HCT116 (cell line): ENCODE measurements at places on chromosomes 5 and 9.

DNA sequence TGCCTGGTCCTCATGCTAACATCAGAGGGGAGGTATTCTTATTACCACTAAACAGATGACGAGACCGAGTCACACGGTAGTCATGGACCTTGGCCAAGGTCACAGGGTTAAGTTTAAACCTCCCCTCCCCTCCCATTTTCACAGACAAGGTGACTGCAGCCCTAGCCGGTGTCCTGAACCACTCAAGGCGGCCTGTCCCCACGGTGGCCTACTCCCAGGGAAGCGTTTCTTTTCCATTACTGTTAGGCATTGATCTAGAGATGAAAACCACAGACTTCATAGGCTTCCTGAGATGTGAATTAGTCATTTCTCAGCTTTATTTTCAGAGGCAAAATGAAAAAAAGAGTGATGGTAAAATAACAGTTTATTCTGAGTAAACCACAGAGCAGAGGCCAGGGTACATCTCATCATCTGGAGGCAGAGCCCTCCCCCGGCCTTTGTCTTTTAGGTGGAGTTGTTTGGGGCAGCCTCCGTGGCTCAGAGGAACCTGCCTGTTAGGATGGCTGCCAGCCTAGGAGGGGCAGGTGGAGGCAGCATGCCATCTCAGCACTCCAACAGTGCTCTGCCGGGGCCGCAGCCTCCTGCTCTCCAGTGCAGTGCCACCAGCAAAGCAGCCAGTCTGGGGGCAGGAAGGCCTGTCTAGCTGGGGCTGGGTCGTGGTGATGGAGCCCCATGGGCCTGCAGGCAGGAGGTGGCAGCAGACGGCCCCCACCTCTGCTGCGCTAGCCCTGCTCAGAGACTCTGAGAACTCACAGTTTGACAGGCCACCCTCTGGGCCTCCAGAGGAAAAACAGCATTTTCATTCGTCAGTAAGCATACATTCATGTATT, 71.2 kb downstream of the RAPGEF1 start:
- no peaks in the 10 kb centered on the region for H3K36me3 ChIP-seq
- DNase-seq, result no peak
- H3K4me1 ChIP-seq, result peaks cover 15% of the 10 kb centered on the region
- H3K4me3 ChIP-seq, result no peak overlapping the region
- H3K27ac ChIP-seq, result peak overlapping the region; percentile 3
- H3K27me3 ChIP-seq, result no peaks in the 10 kb centered on the region

- no peak overlapping the region for H3K27ac ChIP-seq
- no peaks in the 10 kb centered on the region for H3K4me1 ChIP-seq
- no peak for DNase-seq
- peaks cover 8% of the 10 kb centered on the region for H3K27me3 ChIP-seq
- H3K4me3 ChIP-seq, result no peak overlapping the region
Observed at GRCh38 chr5:137167187-137167586, 331.9 kb downstream of the SPOCK1 start.

GRCh38 chr9:109901201-109901600, 121.2 kb downstream of the PALM2AKAP2 start:
- H3K27ac ChIP-seq, result no peak overlapping the region
- H3K4me3 ChIP-seq, result no peak overlapping the region
- no peaks in the 10 kb centered on the region for H3K36me3 ChIP-seq
- H3K4me1 ChIP-seq, result no peaks in the 10 kb centered on the region
- H3K27me3 ChIP-seq, result no peaks in the 10 kb centered on the region

- peak; percentile 21 for DNase-seq
- no peaks in the 10 kb centered on the region for H3K27me3 ChIP-seq
- no peak overlapping the region for H3K4me3 ChIP-seq
- peaks cover 5% of the 10 kb centered on the region; the same call in 1 of the 2 replicates for H3K4me1 ChIP-seq
- no peak overlapping the region for H3K27ac ChIP-seq
Observed at GRCh38 chr5:69364414-69364813, 4.9 kb downstream of the AK6 start.

DNA sequence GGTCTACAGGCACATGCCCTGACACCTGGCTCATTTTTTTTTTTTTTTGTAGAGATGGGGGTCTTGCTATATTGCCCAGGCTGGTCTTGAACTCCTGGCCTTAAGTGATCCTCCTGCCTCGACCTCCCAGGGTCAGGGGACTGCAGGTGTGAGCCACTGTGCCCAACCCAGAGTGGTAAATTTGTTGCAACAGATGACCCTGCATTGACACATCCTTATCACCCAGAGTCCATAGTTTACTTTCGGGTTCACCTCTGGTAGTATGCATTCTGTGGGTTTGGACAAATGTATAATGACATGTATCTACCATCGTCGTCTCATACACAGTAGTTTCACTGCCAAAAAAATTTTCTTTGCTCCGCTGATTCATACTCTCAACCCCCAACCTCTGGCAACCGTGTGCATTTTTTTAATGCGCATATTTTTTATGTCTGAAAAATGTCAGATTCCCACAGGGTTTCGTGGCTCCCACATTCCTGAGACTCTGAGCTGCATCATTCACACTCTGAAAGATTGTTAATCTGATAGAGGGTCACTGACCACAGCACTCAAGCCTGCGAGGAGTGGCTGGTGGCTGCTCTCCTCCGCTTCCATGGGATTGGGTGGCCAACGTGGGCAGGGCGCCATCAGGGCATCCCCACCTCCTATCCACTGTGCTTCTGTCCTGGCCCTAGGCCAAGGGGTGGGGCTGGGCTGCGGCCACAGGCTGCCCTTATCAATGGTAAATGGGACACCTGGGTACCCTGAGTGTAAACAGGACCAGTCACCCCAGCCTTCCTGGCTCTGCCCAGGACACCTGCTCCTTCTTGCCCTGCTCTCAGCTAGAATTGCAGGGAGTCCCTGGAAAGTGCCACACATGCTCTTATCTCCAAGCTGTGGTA, 9.6 kb downstream of the NDST1 start:
- peak; percentile 18 for DNase-seq
- no peak overlapping the region for H3K4me3 ChIP-seq
- no peaks in the 10 kb centered on the region for H3K27me3 ChIP-seq
- H3K4me1 ChIP-seq, result peaks cover 43% of the 10 kb centered on the region

DNA sequence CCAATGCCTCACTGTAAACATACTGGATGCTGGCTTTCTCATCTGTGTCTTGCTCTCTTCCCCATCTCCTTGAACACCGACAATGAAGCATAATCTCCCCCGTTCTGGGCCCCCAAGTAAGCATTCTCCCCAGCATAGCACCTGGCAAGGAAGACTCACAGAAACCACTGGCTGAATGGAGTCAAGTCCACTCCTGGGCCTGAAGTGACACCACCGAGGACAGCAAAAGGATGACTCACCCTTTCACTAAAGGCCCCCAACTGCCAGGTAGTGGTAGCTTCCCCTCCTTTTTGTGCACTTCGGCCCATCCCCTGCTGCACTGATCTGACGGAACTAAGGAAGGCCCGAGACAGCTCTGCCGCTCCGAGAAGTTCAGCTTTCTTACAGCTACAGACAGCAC, 9.4 kb downstream of the VDAC1 start:
- H3K36me3 ChIP-seq, result peaks cover 17% of the 10 kb centered on the region
- H3K27ac ChIP-seq, result no peak overlapping the region
- no peaks in the 10 kb centered on the region for H3K27me3 ChIP-seq
- H3K4me1 ChIP-seq, result no peaks in the 10 kb centered on the region; the same call in 1 of the 2 replicates
- no peak for DNase-seq

GRCh38 chr9:75830303-75830702, 60.2 kb upstream of the PCSK5 start:
- no peak overlapping the region for H3K27ac ChIP-seq
- no peak for DNase-seq
- H3K27me3 ChIP-seq, result peaks cover 14% of the 10 kb centered on the region; the same call in 1 of the 2 replicates
- no peaks in the 10 kb centered on the region for H3K4me1 ChIP-seq
- no peak overlapping the region for H3K4me3 ChIP-seq

- H3K4me3 ChIP-seq, result no peak overlapping the region
- no peak for DNase-seq
- peaks cover 8% of the 10 kb centered on the region; the same call in 1 of the 2 replicates for H3K27me3 ChIP-seq
- H3K27ac ChIP-seq, result peak overlapping the region; percentile 24; the same call in 1 of the 2 replicates
- H3K36me3 ChIP-seq, result no peaks in the 10 kb centered on the region
Observed at GRCh38 chr5:174328631-174329299, 283.3 kb downstream of the NSG2 start.

- H3K4me1 ChIP-seq, result 0 out of 2 replicates have a peak, but pooled peaks cover 3% of the 10 kb centered on the region
- H3K36me3 ChIP-seq, result no peaks in the 10 kb centered on the region
- H3K27ac ChIP-seq, result no peak overlapping the region
- H3K4me3 ChIP-seq, result no peak overlapping the region
Observed at GRCh38 chr5:41414598-41414997, 95.8 kb downstream of the PLCXD3 start.

DNA sequence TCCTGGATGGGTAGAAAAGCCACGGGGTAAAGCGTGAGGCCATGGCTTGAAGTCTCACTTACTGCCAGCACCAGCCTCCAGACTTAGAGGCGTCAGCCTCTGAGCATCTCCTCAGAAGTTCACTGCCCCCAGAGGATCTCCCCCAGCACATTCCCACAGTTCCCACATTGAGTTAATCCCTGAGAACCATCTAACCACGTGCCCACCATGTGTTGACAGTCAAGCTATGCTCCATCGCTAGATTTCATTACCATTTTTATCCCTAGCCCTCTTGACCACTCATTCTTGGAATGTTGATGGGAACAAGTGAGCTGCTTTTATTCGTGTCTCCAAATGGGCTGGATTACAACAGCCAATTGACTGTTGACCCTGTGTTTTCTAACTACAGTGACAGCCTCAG, 283.3 kb upstream of the IRX1 start:
- H3K4me3 ChIP-seq, result no peak overlapping the region
- no peaks in the 10 kb centered on the region for H3K4me1 ChIP-seq
- no peaks in the 10 kb centered on the region for H3K36me3 ChIP-seq
